NCI-H1092 (cell line): ENCODE measurements at places on chromosomes 3 and 15.

- no peak for DNase-seq
These were observed 29.1 kb downstream of the HDAC11 start for GRCh38 chr3:13509059-13509815.

DNA sequence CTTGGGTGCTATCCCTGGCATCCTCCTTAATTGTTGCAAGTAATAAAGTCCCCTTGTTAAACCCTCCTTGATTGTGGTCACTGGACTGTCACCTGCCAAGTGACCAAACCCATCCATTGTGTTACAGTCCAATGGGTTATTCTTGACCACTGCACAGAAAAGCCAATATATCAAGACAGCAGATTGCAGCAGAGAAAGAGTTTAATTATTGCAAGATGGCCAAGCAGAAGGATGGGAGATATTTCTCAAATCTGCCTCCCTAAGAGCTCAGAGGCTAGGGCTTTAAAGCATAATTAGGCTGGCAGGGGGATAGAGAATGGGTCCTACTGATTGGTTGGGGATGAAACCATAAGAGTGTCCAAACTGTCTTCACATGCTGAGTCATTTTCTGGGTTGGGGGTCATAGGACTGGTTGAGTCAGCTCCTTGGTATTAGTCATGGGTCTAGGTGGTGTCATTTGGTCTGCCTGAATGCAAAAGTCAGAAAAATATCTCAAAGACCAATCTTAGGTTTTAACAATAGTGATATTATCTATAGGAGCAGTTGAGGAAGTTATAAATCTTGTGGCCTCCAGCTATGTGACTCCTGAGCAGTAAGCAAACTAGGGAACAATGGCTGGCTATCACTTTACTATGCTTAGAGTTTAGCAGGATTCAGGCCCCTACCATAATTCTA, 19.1 kb upstream of the XYLB start:
- DNase-seq: no peak

GRCh38 chr3:13539292-13539638, 9.7 kb upstream of the FBLN2 start:
- DNase-seq: no peak

DNA sequence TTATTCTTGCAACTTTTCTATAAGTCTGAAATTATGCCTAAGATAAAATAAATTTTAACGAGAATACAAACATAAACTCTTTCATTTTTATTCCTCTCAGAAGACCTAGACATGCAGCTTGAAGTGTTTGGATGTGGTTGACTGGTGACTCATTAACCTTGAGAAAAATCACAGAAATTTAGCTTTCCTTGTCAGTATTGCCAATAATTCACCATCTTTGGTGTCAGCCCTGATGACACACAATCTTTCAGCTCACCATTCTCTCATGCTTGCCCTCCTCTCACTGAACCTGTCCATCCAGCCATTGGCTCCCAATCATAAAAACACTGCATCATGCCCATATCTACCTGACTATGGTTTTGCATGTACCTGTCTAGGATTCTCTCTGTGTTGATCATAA, 22.6 kb upstream of the TNFAIP8L3 start:
- no peak for DNase-seq

DNA sequence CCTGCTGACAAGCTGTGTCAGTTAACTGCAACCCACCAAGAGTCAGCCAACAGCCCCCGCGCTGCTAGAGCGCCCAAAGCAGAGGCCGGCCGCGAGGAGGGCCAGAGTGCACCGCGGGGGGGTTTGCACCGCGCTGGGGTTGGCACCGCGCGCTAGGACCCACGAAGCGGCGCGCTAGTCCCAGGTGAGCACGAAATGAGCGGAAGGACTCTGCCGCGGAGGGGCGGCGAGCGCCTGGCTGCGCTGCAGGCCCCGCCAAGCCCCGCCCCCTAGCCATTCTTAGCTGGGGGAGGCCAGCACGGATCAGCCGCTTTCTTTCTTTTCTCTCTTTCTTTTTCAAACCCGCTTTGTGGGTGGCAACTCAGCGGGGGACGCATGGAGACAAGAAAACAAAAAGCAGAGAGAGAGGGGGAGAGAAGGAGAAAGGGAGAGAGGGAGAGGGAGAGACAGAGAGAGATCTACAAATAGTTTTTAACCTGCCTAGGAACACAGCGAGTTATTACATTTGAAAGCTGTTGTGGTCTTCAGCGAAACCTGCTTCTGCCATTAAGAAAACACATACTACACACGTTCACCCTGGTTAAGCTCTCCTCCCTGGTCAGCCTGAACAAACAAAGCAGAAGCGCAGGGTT, 6.9 kb upstream of the FOXB1 start:
- DNase-seq: peak; percentile 37

DNA sequence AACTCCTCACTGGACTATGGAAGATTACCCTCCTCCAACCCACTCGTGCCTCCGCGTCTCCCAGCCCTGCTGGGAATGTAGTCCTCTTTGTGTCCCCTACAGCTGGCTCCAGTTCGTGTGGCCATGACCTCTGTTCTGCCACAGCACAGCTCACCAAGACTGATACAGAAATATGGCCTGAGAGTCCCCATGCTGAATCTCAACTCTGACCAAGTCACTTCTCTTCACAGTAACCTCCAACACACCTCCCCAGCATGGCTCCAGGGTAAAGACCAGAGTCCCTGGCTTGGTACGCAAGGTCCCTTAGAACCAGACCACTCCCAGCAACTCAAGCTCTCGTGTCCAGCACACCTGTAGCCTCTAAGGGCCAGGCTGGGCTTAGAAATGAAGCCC, 2.3 kb upstream of the COL7A1 start:
- no peak for DNase-seq

- no peak for DNase-seq
These were observed 95.0 kb upstream of the TERB2 start for GRCh38 chr15:44861439-44861910.

- peak; percentile 32 for DNase-seq
These were observed 113.5 kb upstream of the BHLHE40 start for GRCh38 chr3:4865714-4866113.

DNA sequence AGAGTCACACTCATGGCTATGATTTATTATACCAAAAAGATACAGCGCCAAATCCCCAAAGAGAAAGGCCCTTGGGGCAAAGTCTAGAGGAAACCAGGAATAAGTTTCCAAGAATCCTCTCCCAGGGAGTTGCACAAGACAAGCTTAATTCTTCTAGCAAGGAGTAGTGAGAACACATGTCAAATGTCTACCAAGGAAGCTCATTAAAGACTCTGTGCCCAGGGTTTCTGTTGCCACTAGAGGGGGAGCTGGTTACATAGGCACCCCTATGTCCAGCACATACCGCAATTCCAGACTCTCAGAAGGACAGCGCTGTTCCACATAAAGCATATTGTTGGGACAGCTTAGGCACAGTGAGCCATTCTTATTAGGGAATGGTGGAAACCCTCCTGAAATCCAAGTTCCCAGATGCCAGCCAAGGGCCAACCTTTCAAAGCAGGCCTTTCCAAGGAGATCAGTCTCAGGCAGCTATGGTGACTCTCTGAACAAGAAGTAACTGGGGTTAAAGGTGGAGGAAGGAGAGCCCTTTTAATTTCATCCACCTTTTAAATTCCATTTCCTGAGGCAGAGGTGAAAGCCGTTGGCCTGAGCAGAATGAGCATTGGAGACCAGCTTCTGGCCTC, 194.2 kb downstream of the UACA start:
- no peak for DNase-seq

- DNase-seq: no peak
These were observed 758.0 kb downstream of the NTRK3 start for GRCh38 chr15:87498560-87498959.

DNA sequence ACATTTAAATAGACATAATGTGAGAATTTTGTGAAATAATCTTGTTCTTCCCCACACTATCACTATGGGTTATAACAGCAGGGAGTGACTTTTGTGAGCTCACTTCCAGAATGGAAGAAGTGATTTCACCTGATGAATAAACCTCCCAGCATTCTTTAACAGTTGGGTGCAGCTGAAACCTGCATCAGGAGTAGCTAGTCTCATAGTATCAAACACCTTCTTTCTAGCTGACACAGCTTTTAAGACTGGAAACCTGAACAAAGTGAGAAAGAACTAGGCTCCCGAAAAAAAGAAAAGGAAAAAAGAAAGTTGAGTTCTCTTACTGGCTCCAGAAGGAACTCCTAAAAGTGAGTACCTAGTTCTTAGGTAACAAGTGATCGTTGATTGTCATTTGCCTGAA, 61.1 kb upstream of the UNC13C start:
- DNase-seq: no peak

DNA sequence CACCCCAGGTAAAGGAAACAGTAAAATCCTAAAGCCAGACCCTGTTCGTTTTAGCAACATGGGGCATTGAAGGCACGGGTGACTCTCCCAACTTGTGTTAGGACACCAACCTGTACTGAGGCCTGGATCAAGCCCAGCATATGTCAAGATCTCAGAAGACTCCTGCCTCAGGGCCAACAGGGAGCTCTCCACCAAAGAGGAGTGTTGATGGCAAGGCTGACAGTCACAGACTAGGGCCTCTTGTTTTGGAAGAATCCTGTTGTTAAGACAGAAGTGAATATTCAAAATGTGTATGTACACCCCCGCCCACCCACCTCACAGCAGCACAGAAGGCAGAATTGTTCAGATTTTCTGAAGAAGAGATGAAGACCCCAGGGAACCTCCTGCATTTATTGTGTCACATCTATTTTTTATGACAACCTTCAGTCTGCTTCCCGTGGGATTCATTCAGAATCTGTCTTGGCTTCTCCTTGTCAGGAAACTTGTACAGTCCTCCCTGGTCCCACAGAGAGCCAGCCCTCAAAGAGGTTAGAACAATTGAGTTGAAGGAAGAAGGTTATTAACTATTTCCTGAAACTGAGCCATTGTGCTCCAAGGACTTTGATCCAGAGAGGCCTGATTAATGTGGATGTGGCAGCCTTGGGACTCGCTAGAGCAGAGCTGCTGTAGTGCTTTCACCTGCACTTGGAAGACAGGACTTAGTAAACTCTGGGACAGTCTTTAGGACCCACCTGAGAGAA, 61.7 kb upstream of the PLXNA1 start:
- DNase-seq: no peak

DNA sequence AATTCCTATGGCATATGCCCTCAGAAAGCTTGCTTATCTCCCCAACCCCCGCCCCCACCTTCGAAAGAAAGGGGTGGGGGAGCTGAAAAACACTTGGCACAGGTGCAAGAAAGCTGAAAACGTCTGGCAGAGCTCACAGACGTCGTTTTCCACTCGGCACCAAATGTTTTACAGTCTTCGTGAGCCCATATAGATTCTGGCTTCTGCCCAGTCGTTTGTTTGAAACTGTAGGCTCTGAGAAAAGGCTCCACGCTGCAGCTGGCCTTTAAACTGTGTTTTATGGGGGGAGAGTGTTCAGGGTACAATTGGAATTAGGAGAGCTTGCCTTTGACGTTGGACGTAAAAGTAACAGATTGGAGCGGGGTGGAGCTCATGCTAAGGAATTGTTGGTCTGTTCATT, 130.3 kb downstream of the MDFIC2 start:
- DNase-seq: no peak

DNA sequence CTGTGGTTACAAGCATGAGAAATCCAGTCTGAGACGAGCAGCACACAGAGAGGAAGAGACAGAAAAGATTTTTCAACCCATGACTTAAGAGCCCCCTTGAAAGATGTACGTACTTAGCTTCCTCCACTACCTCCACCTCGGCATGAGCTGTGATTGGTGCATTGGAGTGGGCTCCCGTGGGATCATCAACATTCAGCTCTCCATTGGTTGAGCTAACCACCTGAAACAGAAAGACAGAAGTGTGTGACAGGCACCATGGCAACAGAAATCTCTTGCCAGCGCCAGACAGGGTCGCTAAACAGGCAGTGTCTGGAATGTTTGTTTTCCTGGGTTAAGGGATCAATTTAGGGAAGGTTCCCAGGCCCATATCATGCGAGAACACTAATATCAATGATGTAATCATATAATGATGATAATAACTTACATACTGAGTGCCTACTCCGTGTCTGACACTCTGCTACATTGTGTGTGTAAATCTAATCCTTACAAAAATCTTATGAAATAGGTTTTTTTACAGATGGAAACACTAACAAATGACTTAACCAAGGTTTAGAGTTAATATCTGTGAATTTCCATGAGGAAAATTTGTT, 17.5 kb upstream of the PPIB start:
- peak; percentile 18 for DNase-seq

DNA sequence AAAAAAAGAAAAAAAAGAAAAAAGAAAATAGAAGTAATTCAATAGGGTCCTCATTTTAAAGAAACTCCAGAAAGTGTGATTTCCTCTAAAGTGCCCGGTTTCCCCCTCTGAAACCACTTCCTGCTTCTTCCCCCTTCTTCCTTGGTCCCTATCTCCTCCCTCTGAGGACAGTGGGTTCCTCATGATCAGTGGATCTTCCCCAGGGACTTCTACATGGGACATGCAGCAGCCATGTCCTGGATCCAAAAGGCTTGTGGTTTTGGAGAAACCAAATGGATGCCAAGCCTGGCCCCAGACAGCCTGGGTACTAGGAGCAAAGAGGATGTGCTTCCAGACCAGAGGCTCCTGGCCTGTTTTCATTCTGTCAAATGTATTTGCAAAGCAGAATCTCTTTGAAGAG, 26.6 kb upstream of the SMAD6 start:
- DNase-seq: no peak

GRCh38 chr15:101394056-101394630, 95.4 kb downstream of the PCSK6 start:
- no peak for DNase-seq
